Naive B cell (primary cell): ENCODE measurements at places on chromosomes 1 and 21. TPM values are rescaled to one million over a fixed set of nuclear protein-coding genes. Genes with fewer than 3 reads are reported as not detected.

Gene AGT
- polyA plus RNA-seq: not detected

DNA sequence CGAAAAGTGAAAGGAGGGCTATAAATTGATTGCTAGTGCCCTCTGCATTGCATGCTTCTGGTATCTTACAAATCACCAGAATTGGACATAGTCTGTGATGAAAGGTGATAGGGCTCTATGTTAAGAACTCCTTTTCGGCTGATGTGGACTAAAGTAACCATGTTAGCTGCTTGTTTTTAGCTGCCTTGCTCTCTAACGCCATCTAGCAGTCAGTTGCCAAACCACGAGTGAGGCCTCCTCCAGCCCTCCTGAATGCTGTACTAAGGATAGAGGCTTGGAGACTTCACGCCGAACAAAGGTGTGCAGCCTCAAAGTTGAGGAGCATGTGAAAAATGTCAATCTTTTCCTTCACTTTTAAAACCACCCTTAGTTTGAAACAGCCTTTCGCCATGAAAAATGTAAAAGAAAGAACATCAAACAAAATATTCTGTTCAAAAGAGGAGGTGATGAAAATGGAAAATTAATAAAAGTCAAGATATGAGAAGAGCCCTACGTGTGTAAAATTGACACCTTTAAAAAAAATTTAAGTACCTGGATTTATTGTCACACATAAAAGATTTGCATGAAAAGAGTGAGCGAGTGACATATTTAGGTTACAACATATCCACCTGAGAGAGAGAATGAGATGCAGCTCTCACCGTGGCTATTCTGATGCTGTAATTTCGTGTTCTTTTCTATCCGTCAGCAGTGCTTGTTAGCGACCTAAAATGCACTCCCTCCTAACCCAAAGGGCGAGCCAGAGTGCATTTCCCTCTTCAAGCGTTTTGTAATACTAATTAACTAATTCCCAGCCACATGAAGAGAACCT is 8.1 kb downstream of the LRRC53 start:
- no peak overlapping the region for H3K4me3 ChIP-seq
- no peaks in the 10 kb centered on the region for H3K36me3 ChIP-seq
- H3K27ac ChIP-seq: no peak overlapping the region
- peaks cover 3% of the 10 kb centered on the region for H3K4me1 ChIP-seq
- DNase-seq: no peak

DNA sequence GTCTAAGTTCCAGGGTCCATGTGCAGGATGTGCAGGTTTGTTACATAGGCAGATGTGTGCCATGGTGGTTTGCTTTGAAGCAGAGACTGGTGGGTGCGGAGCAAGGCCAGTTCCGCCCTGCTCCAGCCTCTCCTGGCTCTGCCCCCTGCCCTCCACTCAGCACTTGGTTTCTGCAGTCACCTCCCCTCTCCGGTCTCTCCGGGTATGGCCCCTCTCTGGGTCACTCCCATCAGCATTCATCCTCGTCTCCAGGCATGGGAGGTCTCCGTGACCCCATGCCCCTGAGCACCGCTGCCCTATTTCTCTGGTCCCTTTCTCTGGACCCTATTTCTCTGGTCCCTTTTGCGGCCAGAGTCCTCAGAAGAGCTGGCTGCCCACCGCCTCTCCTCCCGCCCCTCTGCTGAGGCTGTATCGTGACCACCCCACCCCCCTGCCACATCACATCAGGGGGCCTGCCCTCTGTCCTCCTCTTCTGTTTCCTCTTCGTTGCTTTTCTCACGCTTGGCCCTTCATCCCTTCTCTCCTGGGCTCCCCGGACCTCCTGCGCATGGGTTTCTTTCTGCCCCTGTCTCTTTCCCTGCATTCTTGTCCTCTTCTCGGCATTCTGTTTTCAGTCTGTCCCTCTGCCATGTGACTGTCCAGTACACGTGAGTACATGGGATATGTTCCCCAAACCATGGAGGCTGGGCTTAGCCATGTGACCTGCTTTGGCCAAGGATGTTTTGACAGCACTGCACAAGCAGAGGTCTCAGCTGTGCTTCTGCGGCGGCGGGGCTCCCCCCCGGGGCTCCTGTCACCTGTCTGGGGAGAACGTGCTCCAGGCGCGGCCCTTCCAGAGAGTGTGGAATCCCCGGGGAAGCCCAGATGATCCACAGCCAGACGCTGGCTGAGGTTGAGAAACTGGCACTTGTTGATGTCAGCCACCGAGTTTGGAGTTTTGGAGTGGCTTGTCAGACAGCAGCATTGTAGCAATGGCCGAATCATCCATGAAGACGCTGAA is 54.4 kb upstream of the C1orf174 start:
- H3K27me3 ChIP-seq: peaks cover 29% of the 10 kb centered on the region
- no peak overlapping the region for H3K4me3 ChIP-seq
- DNase-seq: no peak
- peak overlapping the region; percentile 87 for H3K27ac ChIP-seq
- H3K36me3 ChIP-seq: no peaks in the 10 kb centered on the region

DNA sequence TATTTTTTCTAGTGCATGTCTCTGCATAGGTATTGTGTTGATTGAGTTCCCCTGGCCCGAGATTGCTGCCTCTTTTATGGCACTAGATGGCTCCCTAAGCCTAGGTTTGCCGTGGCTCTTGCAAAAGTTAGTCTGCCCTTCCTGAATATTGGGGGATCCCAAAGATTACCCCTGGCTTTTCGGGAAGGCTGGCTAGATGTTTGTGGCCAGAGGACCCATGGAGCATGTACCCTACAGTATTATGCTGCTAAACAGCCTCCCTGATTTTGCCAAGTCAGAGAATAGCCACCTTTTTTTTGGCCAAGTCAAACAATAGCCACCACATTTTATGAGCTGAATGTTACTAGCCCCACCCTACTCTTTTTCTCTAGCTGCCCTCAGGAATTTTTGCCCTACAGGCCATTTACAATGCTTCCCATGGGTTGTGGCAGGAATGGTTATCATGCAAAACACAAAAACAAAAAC is 343.2 kb downstream of the OLFM3 start:
- DNase-seq: no peak
- peaks cover 23% of the 10 kb centered on the region for H3K27me3 ChIP-seq
- no peak overlapping the region for H3K4me3 ChIP-seq
- H3K4me1 ChIP-seq: no peaks in the 10 kb centered on the region
- peaks cover 4% of the 10 kb centered on the region for H3K36me3 ChIP-seq

Gene MROH7
- polyA plus RNA-seq: not detected

Gene COL24A1
- not detected for polyA plus RNA-seq
